ENCODE measurements at places on chromosomes 5 and 9.
A peak's percentile ranks its signal among the peaks of the same experiment; 100 is the strongest.

DNA sequence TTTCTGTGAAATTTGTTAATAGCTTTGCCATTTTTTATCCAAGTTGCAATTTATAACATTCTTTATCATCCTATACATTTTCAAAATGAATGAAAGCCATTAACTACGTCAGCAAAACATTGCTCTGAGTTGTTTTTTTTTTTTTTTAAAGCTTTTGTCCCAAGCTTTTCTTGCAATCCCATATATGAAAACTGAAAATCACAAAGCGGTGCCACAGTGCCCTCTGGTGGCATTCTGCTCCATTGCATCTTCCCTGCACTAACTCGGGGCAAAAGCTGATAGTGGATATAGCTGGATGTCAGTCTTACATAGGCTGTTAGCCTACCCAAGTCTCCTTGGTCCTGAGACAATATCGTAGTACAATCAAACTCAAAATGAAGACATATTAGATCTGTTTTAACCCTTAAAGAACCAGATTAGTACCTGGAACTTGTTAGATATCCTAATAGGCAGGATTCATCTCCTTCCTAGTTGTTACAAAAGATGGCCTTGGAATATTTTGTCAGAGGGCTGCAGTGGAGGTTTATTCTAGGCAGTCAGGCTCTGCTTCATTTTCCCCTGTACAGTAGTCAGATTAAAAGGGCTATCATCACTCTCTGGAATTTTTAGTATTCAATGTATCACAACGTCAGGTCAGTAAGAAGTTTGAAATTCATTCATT, 669.9 kb downstream of the PTPRD start:
- DNase-seq: no peak

- DNase-seq: no peak
Measured at GRCh38 chr5:36535859-36536615, 70.4 kb upstream of the SLC1A3 start.

DNA sequence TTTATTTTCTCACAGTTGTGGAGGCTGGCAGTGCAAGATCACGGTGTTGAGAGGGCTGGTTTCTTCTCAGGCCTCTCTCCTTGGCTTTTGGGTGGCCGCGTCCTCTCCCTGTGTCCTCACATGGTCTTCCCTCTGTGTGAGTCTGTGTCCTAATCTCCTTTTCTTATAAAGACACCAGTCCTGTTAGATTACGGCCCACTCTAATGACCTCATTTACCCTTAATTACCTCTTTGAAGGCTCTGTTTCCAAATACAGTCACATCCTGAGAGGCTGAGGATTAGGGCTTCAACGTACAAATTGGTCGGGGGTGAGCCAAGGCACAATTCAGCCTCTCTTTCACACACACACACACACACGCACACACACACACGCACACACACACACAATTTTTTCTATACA, 73.0 kb downstream of the UGCG start:
- peak; percentile 78 for DNase-seq

DNA sequence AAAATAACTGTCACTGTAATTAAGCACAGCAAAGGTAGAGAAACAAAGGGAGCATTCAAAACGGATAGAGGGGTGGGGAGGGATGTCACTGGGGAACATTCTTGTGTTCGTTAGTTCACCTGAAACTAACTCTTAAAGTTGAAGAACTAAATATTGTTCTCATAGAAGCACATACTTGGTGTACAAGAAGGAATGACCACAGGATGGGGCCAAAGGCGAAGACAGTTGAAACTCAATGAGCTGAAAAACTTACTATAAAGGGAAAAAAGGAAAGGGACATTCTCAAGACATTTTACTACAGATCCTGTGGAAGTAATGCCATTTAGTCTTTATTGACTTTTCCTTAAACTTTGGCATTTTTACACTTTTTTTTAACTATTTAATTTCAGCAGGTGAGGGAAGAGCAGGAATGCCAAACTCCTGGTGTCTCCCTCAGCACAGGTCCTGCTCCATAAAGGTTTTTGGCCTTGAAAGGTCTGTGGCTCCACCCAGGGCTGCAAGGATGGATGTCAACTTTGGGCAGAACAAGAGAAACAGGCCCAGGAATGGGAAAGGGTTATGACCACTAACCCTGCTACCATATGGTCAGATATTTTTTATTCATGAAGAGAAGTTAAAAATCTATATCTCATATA, 197.6 kb upstream of the RASA1 start:
- DNase-seq: peak; percentile 1

DNA sequence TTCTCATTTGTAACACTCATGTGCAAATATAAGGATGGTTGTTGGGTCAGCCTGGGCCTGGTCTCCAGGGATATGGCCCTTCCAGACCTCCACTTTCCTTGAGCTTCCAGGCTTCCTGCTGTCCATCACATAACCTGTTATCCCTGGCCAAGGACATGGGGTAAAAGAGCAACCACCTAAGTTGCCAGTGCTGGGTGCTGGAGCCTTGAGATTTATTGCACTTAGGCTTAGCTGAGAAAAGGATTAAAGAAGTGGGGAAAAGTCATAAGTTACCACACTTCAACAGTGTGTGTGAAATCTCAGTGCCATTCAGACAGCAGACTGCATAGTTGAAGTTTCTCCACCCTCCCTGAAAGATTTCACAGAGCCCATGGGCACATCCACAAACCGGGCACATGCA, 58.6 kb upstream of the PANK3 start:
- no peak for DNase-seq

DNA sequence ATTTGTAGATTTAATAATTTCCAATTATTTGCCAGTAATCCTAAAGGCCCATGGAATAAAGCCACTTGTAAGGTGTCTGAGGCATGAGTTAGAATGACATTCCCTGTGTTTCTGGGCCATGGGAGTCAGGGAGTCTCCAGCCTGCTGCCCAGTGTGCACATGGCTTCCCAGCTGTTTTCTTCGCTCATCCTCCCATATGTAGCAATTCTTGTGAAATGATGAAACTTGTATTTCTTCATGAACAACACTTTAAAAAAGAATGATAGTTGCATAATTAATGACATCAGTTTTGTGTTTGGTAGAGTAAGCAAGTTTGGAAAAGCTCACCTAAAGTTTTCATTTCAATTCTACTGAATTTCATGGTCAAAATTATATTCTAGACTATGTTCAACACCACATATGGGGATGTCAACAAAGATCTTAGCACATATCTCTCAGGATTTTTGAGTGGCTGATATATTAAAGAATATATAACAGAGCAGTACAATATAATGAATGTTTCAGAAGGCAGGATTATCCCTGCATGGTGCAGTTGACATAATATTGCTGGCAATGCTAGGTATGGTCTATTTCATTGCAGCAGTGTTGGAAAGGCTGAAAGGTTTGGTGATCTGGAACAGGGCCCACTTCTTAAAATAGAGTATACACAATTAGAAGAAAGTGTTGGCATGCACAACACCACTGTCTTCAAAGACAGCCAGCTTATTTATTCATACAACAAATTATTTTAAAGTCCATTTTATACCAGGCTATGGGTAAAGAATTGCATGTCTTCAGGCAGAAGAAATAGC, 44.7 kb downstream of the GRIN3A start:
- no peak for DNase-seq

DNA sequence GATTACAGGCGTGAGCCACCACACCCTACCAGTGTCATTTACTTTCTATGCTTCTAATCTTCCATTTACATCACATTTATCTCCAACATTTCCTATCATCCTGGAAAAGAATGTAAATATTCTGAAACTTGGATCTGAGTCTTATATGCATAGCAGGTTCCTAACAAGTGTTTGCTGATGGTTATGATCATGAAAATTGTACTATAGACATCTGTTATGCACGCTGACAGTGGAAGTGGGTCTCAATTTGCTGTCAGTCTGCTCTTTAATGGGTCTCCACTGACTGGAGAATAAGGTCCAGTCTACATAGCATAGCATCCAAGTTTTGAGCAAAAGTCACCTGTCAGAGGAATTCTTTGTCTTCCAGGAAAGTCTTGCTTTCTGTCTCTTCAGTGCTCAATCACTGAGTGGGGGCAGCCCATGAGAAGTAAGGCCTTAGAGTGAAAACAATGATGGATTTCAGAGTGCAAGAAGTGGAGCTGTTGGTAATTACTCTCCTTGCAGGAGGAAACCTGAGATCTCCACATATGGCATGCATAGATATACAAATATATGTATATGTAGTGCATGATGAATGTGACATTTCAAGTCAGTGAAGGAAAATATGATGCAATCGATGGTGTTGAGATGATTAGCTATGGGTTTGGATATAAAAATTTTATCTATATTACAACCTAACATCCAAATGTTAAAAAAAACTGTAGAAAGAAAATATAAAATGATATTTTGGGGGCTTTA, 29.2 kb upstream of the MSANTD3 start:
- DNase-seq: no peak

GRCh38 chr5:15020736-15021135, 149.2 kb upstream of the ANKH start:
- no peak for DNase-seq

DNA sequence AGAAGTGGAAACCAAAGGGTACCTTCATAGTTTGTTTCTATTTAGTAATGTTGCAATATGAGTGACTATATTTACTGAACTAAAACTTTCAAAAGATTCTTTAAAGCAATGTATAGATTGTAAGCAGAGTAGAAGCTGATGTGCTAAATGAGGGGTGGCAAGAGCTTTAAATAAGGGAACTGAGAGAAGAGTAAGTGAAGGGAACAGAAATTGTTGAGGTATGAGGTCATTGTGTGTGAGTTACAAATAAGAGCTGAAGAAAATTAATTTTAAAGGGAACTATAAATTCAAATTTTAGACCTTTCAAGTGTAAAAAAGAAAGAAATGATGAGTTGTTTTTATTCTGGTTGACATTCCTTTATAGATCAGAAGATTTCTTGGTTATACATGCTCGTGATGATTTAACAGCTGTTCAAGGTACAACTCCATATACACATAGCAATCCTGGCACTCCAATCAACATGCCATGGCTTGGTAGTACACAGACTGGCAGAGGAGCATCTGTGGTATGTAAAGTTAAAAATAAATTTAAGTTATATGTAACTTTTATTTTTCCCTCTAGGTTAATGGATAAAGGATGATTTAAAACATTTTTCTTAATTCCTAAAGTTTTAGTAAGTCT, 135.1 kb upstream of the TNFAIP8 start:
- DNase-seq: no peak

- no peak for DNase-seq
Measured at GRCh38 chr5:120473332-120473731, 9.2 kb downstream of the PRR16 start.

GRCh38 chr5:115551415-115551814, 6.8 kb upstream of the FEM1C start:
- no peak for DNase-seq

GRCh38 chr5:124795829-124796228, 49.4 kb upstream of the ZNF608 start:
- DNase-seq: no peak

GRCh38 chr5:19734776-19735175, 253.2 kb downstream of the CDH18 start:
- no peak for DNase-seq

GRCh38 chr5:123881759-123882244, 369.8 kb downstream of the CSNK1G3 start:
- no peak for DNase-seq

- peak; percentile 38 for DNase-seq
Measured at GRCh38 chr9:4592886-4593285, 69.2 kb upstream of the PLPP6 start.

- DNase-seq: no peak
Measured at GRCh38 chr9:99173570-99174504, 47.9 kb downstream of the ALG2 start.

GRCh38 chr9:124860582-124861341, 995 bp downstream of the RPL35 start:
- DNase-seq: no peak

GRCh38 chr5:107894361-107894760, 223.6 kb upstream of the EFNA5 start:
- DNase-seq: no peak

DNA sequence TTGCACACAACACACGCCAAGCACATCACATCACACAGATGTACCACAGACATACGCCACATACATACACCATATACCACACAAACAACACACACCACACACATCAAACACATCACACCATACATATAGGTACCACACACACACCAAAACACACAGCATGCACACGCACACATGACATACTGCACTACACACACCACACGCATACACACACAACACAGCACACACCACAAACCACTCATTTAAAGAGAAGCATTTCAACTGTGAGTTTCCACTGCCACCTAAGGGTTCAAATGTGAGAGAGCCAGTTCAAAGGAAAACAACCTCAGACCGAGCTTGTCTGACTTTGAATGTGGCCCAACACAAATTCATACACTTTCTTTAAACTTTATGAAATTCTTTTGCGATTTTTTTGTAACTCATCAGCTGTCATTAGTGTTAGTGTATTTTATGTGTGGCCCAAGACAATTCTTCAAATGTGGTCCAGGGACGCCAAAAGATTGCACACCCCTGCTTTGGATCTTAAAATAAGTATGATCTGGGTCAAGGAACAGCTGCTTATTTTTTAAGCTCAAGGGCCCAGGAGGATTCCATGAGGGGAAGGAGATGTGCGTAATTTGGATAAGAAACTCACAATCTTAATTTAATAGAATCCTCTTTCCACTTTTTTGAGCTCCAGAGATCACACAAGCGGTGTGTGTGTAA, 494.6 kb downstream of the GADD45G start:
- DNase-seq: no peak

DNA sequence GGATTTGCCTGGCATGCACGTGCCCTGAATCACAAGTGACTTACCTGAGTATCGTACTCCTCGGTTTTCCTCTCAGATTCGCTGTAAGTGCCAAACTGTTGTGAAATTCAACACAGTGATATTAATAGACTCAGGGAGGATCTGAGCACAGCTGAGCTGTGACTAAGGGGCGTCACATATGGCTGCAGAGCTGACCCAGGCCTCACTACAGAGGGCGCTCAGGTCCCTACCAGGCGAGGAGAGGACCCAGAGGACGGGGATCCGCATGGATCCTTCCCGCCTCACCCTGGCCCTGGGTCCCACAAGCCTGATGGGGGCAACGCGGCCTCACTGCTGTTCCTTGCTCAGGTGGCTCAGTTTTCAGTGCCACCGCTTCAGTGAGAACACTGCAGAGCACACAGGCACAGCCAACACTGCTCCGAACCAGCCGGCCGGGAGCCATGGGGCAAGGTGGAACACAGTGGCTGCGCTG, 20.1 kb downstream of the CLPTM1L start:
- no peak for DNase-seq

DNA sequence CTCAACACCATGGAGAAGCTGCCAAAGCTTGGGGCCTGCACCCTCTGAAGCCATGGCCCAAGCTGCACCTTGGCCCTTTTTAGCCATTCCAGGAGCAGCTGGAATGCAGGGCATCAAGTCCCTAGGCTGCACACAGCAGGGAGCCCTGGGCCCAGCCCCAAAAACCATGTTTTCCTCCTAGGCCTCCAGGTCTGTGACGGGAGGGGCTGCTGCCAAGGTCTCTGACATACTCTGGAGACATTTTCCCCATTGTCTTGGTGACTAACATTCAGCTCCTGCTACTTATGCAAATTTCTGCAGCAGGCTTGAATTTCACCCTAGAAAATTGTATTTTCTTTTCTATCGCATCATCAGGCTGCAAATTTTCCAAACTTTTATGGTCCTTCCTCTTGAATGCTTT, 64.6 kb downstream of the ELOVL7 start:
- DNase-seq: no peak

- no peak for DNase-seq
Measured at GRCh38 chr5:89128092-89128491, 245.1 kb upstream of the MEF2C start.

- DNase-seq: no peak
Measured at GRCh38 chr5:180618487-180618828, 27.2 kb upstream of the SCGB3A1 start.

Measured in retinal pigment epithelial cell (primary cell).